ENCODE measurements at places on chromosomes 1 and 21.

GRCh38 chr1:94851571-94851970 lies 31.4 kb downstream of the SLC44A3 start:
- no peak for DNase-seq

DNA sequence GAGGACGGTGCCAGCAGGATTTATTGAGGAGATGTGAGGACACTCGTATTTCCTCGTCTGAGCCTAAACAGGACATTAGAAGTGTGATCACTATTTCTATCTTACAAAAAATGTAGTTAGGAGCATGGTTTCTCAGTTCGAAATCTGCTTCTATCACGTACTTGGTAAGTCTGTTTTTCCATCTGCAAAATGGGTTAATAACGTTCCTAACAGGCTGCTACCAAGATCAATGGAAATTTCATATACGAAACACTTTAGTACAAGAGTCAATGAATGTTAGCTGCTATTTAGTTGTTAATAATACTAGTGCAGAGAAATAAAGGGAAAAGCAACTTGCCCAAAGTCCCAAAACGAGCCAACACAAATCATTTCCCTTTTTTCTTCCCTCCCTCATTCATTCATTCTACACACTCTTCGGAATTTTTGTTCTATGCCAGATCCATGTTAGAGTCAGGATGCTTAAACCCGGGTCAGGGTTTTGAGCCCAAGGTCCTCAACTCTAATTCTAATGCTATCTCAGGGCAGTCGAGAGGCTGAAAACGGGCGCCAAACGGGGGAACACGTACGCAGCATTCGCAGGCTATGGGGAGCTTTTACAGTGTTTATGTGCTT lies 608 bp downstream of the SNRNP40 start:
- DNase-seq, result no peak

- DNase-seq, result no peak
Observed at GRCh38 chr1:66069976-66070876, 277.5 kb downstream of the PDE4B start.

DNA sequence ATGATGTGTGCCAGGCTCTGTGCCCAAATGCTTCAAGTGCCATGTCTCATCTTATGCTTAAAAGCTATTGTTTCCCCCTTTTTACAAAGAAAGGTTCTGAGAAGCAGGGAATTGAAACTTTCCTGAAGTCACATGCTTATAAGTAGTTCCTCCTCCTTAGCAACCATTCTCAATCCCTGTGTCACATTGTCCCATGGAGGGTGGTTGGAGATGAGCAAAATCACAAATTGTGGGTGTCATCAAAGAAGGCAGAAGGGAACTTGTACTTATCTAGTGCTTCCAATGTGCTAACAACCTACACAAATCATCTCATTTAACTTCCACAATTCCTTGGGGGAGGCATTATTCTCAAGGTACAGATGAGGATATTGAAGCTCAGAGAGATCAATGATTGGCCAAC lies 10.1 kb upstream of the ERICH3 start:
- no peak for DNase-seq

DNA sequence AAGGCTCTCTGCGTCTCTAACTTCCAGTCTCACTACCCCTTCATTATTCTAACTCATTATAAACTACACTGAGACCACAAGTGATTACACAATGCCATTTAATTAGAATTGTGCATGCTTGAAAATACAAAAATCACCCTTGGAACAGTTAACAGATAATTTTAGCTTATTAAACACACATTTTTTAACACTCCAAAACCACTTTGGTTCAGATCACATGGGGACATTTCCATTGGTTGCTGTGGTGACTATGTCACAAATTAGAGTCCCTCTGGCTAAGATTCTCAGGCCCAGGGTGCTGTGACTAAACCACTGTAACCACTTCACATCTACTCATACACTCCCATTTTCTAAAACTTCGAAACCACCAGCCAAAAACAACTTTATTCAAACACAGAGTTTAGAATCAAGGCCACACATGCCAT lies 43.0 kb downstream of the JAK1 start:
- DNase-seq, result peak; percentile 44

DNA sequence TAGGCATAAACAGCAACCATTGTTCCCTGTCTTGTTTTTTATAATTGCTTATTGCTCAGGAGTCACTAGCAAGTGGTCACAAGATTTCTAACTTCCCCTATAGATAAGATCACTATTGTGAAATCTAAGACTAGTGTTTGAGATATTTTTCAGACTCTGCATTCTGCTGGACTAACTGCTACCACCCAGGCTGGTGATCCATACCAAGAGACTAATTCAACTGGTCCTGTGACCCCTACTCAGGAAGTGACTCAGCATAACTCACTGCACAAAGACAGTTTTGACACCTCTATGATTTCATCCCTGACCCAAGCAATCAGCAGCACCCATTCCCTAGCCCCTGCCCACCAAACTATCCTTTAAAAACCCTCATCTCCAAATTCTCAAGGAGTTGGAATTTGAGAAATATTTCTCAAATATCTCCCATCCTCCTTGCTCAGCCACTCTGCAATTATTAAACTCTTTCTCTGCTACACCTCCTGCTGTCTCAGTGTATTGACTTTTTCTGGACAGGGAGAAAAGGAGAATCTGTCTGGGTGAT lies 52.7 kb downstream of the TRIM33 start:
- peak; percentile 54 for DNase-seq

DNA sequence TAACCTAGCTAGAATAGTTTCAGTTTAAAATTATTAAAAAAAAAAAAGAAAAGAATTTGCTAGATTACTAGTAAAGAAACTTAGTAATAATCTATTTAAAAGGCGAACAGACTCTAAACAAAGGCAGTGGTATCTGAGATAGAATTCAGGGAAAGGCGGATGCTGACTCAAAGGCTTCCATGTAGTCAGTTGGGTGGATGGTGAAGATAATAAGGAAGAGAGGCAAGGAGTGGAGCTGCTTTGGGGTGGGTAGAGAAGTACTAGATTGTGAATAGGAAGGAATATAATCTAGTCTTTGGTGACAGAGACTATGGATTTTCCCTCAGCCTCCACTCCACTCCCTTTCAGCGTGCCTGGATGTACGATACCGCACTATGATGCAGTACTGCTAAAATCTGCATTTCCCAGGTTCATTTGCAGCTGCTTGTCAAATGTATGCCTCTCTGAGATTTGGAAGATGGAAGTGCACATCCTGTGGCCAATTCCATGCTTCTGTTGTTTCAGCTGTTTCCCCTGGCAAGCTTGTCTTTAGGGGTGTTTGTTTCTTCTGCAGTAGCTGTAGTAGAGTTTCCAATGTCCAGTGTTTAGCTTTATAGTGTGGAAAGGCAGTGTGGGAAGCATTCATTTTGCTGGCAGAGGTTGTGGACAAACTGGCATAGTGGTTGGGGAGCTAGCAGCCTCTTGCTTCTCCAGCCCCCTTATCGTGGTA lies 184.6 kb upstream of the NRIP1 start:
- DNase-seq, result no peak

GRCh38 chr1:14626869-14627607 lies 28.6 kb downstream of the KAZN start:
- DNase-seq, result no peak

DNA sequence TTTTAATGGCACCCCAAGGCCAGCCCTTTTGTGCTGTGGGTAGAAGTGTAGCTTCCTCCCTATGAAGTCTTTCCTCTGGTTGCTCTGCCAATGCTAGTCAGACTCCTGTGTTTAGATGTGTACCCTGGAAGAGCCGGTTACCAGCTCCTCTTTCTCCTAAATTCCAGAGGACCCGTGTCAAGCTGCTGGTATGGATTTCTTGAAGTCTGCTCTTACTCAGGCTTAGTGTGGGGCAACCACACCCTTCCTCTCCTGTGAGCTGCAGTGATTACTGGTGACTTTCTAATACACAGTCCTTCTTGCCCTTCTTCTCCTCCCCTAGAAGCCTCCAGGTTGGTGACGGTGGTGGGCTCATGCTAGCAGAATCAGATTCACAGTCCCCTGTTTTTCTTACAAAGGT lies 74.1 kb upstream of the AKT3 start:
- no peak for DNase-seq

- DNase-seq, result no peak
Observed at GRCh38 chr1:8408151-8408839, 90.4 kb downstream of the SLC45A1 start.

DNA sequence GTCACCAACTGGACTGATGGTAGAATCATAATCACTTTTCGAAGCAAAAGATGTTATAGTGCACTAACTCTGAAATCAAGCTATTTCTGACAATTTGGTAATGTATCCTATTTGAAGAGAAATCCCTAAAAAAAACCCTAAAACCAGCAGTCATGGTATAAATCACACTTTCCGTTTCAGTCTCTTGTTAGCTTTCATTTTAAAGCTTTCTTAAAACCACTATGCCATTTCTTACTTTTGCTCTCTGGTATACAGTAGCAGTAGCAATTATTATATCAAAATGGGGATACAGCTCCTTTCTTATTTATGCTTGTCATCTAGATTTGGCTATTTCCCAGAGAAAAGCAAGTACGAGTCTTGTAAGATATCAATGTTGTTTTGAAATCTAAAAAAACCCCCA lies 323.3 kb downstream of the KCTD3 start:
- no peak for DNase-seq

DNA sequence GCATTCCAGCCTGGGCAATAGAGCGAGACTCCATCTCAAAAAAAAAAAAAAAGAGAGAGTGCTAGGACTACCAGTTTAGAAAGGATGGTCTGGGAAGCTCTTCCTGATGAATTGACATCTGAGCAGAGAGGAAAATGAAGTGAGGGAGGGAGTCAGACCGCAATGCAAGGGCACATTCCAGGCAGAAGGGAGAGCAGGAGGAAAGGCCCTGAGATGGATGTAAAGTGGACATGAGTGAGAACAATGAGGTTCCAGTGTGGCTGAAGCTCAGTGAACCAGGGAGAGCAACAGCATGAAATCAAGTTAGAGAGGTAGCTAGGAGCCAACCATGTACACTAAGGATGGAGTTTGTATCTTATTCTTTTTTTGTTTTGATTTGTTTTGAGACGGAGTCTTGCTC lies 55.9 kb upstream of the SPOCD1 start:
- DNase-seq, result no peak

- no peak for DNase-seq
Observed at GRCh38 chr1:246609632-246610031, 43.4 kb downstream of the CNST start.
